ENCODE measurements at places on chromosomes 2 and 18.
A peak's percentile ranks its signal among the peaks of the same experiment; 100 is the strongest.

- no peak for DNase-seq
Observed at GRCh38 chr2:172769879-172770278, 34.2 kb downstream of the RAPGEF4 start.

DNA sequence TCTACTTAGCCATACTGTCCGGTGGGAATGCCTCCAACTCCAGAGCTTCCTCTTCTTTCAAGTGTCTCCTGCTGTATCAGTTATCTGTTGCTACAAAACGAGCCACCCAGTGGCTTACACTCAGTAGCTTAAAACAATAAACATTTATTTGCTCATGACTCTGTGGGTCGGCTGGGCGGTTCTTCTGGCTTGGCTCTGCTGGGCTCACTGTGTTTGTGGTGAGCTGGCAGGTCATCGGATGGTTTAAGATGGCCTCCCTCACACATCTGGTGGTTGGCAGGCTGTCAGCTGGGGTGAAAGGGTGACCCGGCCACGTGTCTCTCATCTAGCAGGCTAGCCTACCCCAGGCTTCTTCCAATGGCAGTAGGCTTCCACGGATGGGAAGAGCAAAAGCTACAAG is 122.4 kb upstream of the SLC1A4 start:
- peak; percentile 59 for DNase-seq

DNA sequence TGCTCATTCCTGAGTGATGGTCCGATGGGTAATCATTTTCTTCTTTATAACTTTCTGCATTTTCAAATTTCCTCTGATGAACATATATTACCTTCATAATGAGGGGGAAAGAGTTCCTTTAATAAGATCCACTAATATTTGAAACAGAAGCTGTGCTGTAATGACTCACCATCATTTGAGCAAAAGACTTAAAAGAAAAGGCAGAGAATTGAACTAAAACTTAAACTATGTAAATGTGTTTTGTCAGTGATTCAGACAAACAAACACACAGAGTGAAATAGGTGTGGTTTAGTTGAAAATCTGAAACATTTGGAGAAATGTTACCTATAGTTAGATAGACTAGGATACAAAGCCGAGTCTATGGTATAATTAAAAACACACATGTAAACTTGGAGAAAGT is 209.6 kb downstream of the STK39 start:
- DNase-seq: no peak

DNA sequence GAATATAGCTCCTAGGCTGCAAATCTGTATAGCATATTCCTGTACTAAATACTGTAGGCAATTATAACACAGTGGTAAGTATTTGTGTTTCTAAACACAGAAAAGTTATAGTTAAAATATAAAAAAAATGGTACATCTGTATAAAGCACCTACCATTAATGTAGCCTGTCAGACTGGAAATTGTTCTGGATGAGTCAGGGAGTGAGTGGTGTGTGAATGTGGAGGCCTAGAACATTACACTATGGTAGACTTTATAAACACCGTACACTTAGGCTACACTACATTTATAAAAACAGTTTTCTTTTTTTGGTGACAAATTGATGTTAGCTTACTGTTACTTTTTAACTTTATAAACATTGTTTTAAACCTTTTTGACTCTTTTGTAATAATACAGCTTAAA is 226.3 kb downstream of the CCDC85A start:
- no peak for DNase-seq

GRCh38 chr2:140061240-140061639 is 1281.0 kb upstream of the NXPH2 start:
- DNase-seq: no peak

DNA sequence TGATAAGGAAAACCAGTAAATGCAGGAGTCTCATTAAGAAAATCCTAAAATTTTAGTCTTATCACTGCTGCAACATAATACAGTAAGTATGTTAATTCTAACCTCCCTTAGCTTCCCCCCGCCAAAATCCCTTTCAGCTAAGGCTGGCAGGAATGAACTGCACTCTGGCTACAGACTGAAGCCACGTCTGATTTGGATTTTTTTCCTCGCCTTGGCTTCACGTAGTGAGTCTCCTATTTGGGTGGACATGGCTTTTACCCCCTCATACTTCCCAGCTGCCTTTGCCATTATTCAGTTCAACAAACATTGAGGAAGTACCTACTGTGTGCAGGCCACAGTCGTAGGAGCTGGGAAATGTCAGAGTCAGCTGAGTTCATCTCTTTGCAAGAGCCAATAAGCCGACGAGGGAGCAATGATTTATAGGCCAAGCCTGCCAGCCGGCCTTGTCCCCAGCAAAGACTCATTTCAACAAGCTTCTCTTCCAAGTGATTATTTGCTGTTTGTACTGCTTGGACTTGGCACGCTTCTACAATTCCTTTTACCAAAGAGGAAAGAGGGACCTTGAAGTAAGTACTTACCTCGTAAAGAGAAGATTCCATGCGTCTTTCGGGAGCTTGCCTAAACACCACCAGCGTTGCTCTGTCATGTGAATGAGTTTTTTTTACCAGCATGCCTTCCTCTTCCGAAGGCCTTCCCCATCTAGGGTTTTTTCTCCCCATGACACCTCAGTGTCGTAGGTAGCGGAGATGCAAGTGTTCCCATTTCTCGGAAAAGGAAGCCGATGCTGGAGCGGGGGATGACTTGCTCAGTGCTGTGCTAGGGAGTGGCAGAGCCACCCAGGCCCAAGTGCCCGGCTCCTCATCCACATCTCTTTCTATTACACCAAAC is 138.6 kb downstream of the KLHL29 start:
- peak; percentile 65 for DNase-seq

GRCh38 chr2:148933456-148933855 is 58.4 kb downstream of the KIF5C start:
- no peak for DNase-seq

Measured in right cardiac atrium (tissue), 5 donors.